Stimulated activated CD4-positive, alpha-beta T cell treated with anti-CD3 and anti-CD28 coated beads, TNF-alpha, amount 100 ng/mL, for 24 hours (primary cell): ENCODE measurements at places on chromosomes 2 and 18.

GRCh38 chr2:69386360-69386759 lies 667 bp downstream of the GFPT1 start:
- DNase-seq: no peak

- no peak for DNase-seq
Measured at GRCh38 chr2:138779781-138780445, at the start of gene NXPH2. NXPH2 (minus strand) TSS chr2:138780390; CDS start chr2:138780241, 149 bp downstream.

DNA sequence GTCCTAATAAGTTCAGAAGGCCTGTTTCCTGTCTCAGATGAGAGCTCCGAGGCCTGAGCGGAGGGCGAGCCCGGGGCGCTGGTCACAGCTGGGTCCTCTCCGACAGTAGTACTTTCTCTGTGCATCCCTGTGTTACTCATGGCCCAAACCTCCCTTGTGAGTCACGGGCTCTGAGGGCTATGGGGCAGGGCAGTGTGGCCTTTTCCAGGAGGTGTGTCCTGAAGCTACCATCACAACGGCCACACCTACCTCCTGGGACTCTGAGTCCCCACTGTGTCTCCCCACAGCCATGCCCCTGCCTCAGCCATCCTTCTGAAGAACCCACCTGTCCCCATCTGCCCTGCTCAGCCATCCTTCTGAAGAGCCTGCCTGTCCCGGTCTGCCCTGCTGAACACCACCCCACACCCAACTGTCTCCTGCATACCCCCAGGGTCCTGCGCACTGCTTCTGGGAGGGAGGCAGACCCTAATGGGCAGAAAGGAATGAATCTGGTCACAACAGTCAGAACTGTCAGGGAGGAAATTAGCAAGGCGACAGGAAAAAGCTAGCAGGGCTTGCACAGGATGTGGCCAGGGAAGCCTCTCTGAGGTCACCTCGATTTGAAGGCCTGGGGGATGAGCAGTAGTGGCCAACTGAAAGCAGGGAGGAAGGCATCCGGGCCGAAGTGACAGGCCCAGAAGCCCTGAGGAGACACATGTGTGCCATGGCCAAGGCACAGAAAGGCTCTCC lies 145.4 kb upstream of the RIOK3 start:
- DNase-seq: no peak

DNA sequence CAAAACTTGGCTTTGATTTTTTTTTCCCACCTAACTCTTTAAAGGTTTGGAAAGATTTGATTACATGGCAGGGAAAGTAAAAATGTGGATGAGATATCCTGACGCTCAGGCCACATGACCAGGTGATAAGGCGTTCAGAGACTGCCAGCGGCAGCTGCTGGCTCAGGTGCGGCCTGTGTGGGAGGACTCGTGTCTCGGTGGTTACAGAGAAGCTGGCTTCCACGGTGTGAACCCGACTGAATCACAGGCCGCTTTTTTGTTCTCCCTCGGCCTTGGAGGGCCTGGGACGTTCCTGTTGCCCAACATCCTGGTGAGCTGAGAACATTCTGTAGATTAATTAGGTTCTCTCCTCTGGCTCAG lies 124.2 kb upstream of the ZNF516 start:
- DNase-seq: no peak

GRCh38 chr2:219182331-219183150 lies 4.5 kb downstream of the RETREG2 start:
- no peak for DNase-seq

DNA sequence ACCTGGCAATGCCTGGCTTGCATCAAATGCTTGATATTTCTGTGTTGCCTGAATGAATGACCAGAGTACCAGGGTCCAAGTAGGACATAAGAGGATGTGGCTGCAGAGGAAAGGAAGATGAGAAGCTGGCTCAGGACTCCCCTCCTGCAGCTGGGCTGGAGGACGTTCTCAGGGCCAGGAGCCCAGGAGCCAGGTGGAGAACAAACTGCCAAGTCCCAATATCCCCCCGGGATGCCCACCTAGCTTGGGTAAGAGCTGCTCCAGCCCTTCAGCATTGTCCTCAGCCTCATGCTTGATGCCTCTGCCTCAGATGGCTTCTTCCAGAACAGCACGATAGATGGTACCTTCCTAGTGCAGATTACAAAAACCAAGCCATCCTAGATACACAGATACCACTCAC lies 8.6 kb upstream of the ATP6V1B1 start:
- DNase-seq: no peak

- DNase-seq: no peak
Measured at GRCh38 chr18:73235491-73235890, 367.7 kb upstream of the NETO1 start.

- no peak for DNase-seq
Measured at GRCh38 chr2:237092920-237093781, 7.5 kb downstream of the COPS8 start.

GRCh38 chr2:6958616-6959235 lies 41.5 kb downstream of the RNF144A start:
- no peak for DNase-seq

DNA sequence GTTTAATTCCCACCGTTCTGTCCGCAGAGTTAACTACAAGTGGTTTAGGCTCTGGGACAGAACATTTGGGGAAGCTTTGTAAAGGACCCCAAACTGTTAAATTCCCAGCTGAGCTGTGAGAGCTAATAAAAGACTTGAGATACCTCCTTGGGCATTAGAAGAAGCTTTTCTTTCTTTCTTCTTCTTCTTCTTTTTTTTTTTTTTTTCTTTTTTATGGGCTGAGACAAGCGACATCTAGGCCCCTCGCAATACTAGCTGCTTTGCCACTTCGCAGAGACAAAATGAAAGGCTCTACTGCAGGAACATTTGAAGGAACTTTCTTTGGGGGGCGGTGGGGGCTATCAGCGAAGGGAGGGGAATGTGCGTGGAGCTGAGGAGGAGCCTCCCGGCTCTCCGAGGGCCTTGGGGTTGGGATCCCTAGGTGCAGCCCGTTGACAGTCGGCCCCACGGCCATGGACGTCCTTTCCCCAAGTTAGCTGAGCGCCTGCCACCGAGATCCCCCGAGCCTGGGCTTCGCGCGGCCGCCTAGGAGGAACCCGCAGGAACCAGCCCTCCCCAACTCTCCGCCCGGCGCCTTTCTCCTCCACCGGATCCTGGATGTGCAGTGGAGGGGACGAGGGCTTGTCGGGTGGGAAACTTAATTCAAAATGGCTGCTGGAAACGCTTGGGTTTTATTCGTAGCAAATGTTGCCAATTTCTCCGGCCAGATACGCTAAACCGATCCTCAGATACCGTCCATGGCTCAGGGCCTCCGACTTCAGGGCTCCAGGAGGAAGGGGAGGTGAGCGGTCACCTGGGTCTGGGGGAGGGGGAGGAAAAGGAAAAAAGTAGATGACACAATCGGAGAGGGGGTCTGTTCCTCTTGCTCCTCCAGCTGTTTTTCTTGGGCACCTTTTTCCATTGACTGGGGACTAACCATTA lies 4.2 kb downstream of the MEIS1 start:
- DNase-seq: no peak

DNA sequence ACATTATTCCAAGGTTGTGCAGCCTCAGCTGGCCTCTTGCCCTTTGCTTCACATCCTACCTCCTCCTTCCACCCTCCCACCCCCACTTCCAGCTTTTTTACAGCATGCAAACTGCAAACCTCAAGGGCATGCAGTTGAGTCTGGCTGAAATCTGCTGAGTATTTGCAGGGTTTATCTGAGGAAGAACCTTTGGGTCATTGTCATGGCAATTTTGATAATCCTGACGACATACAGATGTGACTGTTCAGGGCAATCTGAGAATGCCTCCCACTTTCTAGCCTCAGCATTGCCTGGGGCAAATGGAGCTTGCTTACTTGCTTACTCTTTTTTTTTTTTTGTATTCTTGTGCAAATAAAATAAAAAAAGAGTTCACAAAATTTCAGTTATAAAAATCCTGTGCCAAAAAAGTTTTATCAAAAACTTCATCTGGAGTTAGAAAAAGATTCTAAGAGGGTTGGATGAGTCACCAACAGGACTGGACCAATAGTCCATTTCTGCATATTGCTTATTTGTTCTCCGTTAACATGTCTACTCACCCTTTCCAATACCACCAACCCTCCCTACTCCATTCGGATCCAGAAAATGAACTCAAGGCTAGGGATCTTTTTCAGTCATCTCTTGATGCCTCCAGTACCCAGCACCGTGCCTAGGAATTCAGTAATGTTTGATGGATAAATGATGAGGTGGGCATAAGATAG lies 23.6 kb upstream of the LHCGR start:
- no peak for DNase-seq

GRCh38 chr2:97653874-97654273 lies 8.0 kb downstream of the COX5B start:
- DNase-seq: no peak
